ENCODE measurements at places on chromosomes 2 and 18.

DNA sequence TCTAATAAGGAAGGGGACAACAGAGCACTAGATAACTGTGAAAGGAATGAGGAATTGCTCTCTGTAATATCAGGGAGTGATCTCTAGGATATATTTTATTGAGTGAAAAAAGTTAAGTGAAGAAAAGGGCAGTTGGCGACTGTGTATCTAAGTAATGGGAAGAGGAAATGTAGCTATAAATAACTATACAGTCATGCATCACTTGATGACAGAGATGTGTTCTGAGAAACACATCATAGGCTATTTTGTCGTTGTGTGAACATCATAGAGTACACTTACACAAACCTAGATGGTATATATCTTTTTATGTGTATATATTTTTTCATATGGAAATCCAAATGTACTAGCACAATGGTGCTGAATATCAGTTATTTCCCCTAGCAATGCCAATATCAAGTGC, 329.3 kb downstream of the TXNL1 start:
- DNase-seq: no peak

DNA sequence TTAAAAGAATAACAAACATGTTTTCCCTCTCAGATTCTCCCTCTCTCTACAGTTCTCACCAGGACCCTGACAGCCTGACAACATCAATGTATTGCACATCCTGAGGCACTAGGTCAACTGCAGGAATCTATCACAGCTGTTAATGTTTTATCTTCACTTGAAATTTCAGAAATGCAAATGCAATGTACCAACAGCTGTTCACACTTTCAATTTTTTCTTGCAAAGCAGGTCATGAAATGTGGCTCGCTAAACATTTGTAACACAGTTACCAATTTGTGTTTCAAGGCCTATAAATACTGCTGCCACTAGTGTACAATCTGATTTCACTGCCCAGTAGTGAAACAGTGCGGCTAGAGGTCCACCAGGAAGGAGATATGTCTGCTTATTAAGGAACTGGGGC, 147.8 kb downstream of the EXOC6B start:
- DNase-seq: no peak

DNA sequence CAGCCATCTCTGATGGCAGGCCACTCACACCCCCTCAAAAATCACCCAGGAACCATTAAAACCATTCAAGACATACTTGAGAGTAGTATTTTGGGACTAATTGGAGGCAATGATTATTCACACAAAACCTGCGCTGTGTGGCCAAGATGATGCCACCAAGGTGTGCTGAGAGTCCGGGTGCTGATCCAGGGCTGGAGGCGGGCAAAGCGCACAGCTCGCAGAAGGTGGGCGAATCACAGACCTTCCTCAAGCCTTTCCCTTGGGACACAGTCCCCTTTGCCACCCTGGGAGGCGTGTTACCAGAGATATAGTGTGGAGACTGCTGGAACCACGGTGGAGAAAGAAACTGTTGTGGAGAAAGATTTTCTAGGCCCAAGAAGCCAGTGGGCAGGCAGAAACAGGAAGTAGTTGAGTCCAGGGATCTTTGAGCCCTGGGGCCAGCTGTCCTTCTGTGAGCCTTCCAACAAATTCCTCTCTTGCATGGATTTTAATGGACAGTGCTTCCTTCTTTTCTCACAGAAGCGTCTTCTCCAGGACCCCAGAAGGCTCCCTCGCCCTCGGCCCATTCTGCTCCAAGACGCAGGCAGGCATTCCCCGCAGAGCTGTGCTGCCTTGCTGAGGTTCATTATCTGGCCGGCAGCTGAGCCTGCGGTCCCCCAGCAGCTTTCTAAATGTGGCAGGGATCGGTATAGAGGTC, 8.0 kb downstream of the COPS9 start:
- no peak for DNase-seq

DNA sequence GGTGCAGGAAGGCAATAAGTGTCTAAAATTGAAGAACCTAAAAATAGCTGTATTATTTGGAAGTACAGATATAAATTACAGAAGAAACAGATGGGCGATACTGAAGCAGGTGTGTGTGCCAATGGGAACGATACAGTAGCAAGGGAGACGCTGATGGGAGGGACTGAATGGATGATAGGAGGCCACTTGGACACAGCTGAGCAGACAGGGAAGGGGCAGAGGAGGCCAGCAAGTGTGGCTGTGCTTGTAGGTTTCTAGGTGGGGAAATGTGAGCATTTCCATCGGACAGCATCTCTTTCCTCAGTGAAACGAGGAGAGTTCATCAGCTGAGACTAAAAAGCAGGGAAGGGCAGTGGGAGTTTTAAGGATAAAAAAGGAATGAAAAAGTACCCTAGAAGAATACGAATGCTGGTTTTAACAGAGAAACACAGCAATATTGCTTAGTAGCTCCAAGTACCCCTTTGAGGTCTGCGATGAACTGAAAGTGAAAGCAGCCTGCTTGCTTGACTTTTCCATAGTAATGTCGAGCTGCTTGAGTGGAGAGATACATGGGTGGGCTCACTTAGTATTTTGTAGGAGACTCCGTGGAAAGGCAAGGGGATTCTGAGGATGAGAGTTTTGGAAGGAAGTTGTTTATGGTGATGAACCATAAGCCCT, 91.7 kb upstream of the EPC2 start:
- DNase-seq: peak; percentile 33

DNA sequence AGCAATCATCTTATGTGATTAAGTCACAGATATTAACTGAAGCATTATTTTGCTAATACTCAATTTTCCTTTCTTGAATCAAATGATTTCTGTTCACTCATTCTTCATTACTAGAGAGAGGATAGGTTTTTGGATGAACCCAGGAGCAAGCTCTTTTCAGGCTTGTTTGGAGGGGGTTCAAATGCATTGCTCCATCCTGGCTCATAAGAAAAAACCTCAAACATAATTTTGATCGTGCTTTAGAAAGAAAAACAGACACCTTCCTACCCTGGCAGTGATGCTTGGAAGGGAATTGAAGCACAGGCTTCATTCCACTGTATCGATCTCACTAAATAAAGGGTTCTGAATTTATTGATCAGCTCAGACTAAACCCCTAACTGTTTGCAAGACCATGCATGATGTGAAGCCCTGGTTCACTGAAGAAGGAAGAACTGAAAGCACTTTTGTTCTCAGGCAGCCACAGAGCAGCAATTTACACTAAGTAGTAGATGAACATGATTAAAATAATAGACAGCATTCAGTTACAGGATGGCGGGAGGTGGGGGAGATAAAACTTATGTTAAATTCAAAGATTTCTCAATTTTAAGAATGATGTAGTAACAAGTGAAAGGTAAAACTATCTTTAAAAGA, 53.4 kb downstream of the CDH2 start:
- no peak for DNase-seq

DNA sequence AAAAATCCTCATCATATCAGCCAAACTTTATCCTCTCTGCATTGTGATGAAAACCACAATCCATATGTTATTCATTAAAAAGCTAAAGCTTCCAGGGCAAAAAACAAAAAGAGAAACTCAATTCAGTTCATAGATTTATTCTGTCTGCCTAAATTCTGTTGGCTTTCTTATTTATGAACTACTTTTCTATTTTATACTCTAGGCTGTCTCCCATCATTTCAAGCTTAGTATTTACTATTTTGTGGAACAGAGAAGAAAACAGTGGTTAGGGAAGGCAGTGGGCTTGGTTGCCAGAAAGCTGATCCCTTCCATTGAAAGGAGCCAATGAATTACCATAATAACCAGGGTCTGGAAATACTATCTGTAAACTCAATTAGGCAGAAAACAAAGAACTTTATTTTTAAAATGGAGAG, 71.8 kb downstream of the RAPH1 start:
- DNase-seq: no peak

DNA sequence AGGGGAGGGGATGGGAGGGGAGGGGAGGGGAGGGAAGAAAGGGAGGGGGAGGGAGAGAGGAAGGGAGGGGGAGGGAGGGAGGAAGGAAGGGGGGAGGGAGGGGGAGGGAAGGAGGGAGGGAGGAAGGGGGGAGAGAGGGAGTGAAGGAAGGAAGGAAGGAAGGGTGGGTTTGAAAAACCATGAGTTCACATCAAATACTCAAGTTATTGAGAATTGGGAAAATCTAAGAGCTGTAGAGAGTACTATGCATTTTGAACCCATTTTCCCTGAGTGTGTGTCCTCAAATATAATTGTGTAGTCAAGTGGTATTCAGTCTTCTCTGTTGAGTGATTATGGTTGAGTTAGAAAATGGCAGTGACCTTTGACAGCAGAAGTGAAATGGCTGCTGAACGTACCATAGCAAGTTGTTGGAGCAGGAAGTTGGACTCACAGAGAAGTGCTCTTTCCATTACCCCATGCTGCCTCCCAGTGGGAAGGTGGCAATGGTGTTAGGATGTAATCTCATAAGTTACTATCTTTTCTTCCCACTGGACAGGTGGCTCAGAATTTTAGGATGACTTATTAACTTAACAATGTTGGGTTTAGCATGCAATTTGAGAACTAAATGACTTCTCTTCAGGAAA, 214.6 kb downstream of the SETBP1 start:
- DNase-seq: peak; percentile 49

DNA sequence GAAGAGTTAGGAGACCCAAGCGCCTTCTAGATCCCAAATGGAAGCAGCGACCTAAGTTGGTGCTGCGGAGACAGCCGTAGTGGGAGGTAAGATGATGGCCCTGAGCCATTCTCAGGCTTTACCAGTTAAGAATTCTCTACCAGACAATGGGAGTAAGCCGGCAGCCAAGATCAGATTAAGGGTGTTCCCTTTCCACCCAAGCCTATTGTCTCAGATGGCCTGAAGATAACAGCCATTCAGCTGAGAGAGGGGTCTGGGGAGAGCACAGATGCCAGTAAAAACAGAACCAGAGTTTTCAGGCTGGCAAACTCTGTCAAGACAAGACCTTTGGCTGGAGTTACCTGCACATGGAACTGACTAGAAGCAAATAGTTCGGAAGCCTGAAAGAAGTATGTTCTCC, 191.7 kb upstream of the HAAO start:
- no peak for DNase-seq

GRCh38 chr2:168053676-168054075, 193.7 kb downstream of the STK39 start:
- DNase-seq: no peak

- no peak for DNase-seq
These were observed 278.8 kb upstream of the SESTD1 start for GRCh38 chr2:179543361-179543901.

Measured in SHP77 (cell line).